Stimulated activated CD8-positive, alpha-beta memory T cell treated with anti-CD3 and anti-CD28 coated beads, Interleukin-7, amount 100 ng/mL, for 24 hours (primary cell): ENCODE measurements at places on chromosomes 12 and 14.

- DNase-seq, result no peak
Observed at GRCh38 chr14:98444077-98444476, 827.9 kb downstream of the BCL11B start.

GRCh38 chr14:33480071-33480886 is 470.6 kb downstream of the EGLN3 start:
- DNase-seq, result no peak

GRCh38 chr12:95673576-95673975 is 117.0 kb downstream of the NTN4 start:
- no peak for DNase-seq

DNA sequence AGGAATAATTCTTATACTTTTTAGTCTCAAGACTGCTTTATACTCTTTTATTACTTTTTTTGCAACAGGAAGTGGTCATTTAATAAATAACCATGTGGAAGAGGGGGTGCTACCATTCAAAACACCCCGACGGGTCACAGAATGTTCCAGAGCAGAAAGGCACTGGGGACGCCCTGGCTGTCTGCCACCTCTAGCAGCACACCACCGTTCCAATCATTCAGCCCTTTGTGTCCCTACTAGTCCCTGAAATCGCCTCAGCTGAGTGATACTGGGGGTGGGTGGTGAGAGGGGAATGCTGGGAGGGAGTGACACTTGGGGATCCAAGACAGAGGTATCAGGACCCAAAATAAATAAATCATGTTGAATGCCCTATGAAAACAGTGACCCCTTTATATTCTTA is 52.4 kb downstream of the MON2 start:
- no peak for DNase-seq

DNA sequence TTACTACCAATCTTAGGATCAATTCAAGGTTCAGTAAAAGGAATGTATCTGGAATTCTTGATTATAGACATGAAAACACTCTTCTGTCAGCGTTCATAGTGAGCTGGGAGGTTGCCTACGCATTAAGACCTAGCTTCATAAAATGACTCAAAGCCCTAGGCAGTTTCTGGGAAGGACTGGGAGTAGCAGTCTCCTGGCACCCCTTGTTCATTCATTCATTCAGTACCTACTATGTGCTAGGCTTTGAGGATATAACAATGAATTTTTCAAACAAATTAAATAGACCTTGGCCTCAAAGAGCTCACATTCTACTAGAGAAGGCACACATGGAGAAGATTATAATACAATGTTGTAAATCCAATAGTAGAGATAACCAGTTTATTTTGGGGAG is 46.1 kb downstream of the MDM2 start:
- no peak for DNase-seq

DNA sequence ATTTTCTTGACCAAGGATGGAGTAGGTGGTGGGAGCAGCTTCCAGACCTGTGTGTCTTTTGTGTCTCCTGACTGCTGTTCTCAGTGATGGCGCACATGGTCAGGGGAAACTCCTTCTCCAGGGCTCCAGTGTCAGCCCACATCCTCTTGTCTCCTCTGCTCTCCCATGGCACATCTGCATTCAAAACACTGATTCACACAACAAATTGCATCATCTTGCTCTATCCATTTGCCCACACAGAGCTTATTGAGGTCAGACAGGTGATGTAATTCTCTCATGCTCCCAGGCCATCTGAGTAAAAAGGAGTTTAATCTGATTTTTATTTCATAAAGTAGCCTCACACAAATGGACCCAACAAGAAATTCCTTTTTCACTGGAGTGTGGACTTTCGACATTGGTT is 21.8 kb upstream of the TMEM132C start:
- DNase-seq, result no peak

DNA sequence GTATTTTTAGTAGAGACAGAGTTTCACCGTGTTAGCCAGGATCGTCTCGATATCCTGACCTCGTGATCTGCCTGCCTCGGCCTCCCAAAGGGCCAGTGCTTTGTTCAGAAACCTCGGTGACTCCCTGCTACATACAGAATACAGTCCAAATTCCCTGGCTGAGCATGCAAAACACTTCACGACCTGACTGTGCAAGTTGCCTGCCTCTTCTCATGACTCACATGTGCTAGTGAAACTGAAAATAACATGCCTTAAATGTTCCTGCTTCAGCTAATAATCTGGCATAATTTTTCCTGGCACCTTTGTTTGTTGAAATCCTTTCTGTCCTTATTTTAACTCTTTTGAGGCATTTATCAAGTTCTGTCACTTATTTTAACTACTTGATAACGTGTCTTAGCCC is 8.2 kb downstream of the DMAC2L start:
- DNase-seq, result no peak

DNA sequence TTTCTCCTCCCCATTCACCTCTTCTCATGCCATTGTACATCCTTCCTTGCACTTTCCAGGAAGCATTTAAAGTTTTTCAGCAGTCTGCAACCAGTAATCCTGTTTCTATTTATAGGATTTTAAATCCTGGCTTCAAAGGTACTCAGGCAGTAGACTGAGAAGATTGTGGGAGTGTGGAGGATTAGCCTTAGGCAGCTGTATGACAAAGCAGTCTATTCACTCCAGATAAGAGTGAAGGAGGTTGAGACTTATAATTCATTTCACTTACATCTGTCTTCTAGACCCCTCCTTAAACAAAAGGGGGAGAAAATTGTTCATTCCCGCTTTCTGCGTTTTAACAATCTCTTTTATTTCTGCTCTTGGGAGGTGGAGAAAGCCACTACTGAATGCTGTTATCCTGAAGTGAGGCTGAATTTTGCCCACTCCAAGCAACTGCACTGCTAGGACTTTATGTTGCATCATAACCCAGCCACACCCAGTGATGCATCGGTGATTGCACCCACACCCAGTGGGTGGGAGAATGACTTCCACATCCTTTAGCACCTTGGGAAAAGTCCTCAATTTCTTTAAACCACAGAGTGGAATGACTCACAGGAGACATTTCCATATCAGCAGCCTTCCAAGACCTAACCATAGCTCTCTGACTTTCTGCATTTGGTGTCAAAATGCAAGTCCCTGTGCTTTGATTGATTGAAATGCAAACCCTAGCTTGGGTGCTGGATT is 382.5 kb upstream of the ATP2B1 start:
- no peak for DNase-seq

DNA sequence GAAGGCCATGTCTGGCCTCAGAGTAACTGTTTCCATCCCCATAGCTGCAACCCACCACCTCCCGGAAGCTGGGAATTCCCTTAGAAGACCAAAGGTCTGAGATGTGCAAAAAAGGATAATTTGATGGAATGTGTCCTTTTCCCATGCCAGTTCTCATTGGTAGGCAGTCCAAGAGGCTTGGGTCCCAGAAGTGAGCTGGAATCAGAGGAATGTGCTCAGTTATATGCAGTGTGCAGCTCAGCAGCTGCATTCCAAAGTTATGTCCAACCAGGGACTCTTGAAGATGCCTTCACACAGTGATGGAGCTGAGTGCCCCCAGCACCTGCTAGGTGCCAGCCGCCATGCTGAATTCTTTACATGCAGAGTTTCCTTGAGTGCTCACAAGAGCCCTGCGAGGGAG is 583.9 kb upstream of the TBX3 start:
- DNase-seq, result no peak

DNA sequence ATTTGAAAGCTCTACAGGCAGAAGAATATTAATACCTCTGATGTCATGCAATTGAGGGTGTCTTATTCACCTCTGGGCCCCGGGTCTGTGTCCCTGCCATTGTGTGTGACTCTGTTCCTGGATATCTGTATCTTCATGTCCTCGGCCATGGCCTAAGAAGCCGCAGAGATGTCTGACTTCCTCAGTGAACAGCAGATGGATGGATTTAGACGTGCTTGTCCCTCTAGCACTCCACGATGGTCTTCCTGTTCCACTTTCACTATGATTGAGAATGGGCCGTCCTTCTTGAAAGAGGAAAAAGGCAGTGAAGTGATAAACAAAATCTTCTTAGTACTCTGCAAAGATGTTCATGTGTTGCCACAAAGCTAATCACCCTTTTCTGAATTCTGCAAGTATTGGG is 217.4 kb downstream of the SLC41A2 start:
- no peak for DNase-seq

DNA sequence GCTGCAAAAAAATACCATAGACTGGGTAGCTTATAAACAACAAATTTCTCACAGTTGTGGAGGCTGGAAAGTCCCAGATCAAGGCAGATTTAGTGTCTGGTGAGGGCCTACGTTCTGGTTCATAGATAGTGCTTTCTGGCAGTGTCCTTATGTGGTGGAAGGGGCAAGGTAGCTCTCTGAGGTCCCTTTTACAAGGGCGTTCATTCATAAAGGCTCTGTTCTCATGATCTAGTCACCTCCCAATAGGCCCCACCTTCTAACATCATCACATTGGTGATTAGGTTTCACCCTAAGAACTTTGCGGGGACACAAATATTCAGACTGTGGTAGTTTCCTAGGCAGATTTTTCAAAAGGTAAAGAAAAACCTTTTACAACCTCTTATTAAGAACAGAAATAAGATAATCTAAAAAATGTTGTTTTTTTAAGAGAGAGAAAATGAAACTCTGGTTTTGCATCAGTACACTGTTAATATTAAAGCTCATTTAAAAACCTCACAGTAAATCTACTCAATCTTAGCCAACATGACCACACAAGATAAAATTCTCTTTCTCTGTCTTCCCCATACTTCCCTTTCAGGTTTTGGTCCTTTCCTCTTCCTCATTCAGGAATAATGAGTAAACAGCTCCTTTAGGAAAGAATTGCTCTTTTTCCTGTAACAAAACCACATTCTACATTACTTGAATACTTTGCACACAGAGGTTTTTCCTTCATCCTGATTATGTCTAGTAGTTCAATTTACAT is 117.5 kb downstream of the UNC79 start:
- no peak for DNase-seq

- DNase-seq, result no peak
Observed at GRCh38 chr12:25458047-25458552, 95.0 kb downstream of the LMNTD1 start.

- DNase-seq, result no peak
Observed at GRCh38 chr14:93023039-93023438, 92.7 kb downstream of the ITPK1 start.

DNA sequence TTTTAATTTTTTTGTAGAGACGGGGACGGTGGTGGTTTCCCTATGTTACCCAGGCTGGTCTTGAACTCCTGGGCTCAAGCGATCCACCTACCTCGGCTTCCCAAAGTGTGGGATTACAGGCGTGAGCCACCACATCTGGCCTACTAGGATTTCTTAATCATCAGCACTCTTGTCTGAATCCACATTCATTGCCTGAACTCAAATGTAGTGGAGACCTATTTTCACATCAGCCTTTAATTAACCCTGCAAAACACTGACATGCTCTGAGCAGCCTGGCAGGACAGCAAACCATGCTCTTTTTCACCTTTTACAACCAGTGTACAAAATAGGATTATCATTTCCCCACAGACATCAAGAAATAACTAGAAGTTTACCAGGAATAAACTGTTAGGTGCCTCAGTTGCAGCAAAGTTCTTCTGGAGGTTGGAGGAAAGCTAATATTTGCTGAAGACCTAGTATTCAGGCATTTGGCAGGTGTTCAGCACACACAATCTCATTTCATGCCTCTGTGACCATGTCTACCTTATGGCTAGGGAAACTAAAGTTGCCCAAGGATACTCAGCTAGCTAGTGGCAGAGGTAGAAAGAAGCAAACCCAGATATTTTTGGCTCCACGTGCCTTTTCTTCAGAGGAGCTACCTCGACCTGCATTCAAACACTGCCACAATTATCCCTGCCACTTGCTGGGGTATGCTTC is 37.7 kb downstream of the CFL2 start:
- no peak for DNase-seq

- no peak for DNase-seq
Observed at GRCh38 chr14:85663667-85664066, 133.7 kb downstream of the FLRT2 start.

DNA sequence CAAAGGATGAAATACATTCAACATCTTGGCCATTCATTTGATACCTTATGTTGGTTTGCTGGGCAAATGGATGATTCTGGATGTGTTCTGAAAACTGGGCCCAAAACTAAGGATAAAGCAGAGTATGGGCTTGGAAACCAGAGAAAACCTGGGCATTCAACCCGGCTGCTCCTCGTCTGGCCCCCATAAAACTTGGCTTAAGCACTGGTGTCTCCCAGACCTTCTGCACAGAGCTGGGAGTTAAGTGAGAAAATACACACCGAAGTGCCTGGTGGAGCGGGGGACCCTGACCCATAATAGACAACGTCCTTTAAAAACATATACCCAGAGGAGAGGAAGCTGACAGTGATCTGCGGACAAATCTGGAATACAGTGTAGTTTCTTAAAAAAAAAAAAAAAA is 112.5 kb downstream of the FOXN3 start:
- no peak for DNase-seq

- DNase-seq, result no peak
Observed at GRCh38 chr14:99157676-99158075, 114.3 kb downstream of the BCL11B start.

DNA sequence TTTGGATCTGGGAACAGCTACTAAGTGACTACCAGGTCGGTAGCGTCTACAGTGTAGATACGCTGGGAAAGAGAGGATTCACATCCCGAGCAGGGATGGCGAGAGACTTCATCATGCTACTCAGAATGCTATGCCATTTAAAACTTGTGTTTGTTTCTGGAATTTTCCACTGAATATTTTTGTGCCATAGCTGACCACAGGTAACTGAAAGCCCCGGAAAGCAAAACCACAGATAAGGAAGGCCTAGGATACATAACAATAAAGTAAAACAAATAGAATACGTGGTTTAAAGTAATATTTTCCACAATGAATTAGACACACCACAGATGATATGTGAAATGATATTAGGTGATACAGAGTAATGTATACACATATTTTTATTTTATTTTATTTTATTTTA is 7.9 kb upstream of the HCAR1 start:
- no peak for DNase-seq

GRCh38 chr12:88437226-88437625 is 143.0 kb downstream of the KITLG start:
- no peak for DNase-seq

- no peak for DNase-seq
Observed at GRCh38 chr14:104211215-104211614, 72.8 kb downstream of the KIF26A start.

DNA sequence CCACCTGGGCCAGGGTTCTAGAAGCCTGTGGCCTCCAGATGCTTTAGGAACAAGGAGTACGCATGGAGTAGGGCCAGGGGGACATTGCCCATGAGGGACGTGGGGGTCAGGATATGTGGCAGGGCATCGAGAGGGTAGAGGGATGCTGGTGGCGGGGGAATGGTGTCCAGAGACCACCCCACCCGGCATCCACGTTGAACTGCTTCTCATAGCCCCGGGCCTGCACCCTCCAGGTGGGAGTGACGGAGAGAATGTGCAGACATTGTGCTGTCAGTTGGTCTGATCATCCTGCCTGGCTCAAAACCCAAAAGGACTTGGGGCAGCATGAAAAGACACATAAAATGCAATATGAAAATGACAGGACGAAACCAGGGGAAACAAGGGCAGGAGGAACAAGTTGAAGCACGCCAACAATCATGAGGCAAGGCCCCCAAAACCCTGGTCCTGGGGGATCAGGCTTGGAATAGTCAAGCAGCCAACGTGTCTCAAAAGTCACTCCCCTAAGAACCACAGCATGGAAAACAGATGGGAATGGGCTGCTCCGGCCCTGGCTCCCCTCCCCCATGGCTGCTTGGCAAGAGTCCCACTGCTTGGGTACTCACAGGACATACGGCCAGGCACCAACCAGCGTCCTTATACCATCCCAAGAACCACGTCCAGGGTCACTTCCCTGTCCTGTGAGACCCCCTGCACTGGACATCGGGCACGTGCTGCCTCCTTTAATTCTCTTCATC is 117.9 kb downstream of the DICER1 start:
- DNase-seq, result no peak
